GM12878 (cell line): ENCODE measurements at places on chromosomes 5 and 9.

DNA sequence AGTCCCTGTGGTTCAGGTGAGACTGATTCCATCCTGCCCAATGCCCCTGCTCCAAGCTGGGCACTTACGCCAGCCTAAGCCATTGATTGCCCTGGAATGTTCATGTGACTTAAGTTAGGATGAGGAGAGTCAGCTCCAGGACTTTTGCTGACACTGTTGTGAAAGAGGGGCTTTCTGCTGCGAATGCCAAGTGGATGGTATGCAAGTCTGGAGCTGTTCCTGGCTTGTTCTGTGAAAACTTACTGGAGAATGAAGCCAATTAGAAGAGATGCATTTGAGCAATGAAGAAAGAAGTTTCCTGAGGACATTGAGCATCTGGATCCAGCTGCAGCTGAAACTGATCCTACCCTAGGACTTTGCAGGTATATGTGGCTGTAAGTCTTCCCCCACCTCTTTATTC, 61.2 kb upstream of the ZFR start:
- DNase-seq, result no peak

- DNase-seq, result no peak
Observed at GRCh38 chr5:54553659-54554207, 36.2 kb downstream of the SNX18 start.

GRCh38 chr9:125659201-125659840, 47.7 kb downstream of the MAPKAP1 start:
- no peak for DNase-seq

- DNase-seq, result no peak
Observed at GRCh38 chr5:82509762-82510161, 231.6 kb upstream of the RPS23 start.

DNA sequence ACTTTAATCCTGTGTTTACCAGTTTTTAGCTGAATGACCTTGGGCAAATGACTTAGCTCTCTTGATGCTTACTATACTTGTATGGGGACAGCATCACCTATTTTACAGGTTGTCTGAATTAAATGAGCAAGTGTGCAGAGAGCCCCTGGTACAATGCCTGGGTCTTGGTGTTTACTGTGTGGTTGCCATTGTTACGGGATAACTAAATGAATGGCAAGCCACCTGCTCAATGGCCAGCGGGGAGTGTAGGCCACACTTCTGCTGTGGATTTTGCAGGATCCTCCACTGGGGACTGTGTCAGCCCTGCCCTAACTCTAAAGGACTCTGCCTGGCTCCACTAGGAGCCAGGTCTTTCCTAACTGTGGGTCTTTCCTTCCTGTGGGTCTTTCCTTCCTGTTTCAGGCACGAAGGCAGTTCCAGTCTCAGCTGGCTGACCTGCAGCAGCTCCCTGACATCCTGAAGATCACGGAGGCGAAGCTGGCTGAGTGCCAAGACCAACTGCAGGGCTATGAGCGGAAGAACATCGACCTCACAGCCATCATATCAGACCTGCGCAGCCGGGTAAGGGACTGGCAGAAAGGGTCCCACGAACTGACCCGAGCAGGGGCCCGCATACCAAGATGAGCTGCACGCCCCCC, 10.3 kb upstream of the GLE1 start:
- no peak for DNase-seq

GRCh38 chr5:82721087-82721410, 356.1 kb downstream of the TMEM167A start:
- no peak for DNase-seq

GRCh38 chr5:148454576-148454975, 70.8 kb downstream of the FBXO38 start:
- no peak for DNase-seq

- no peak for DNase-seq
Observed at GRCh38 chr9:135065151-135065550, 22.3 kb upstream of the OLFM1 start.

DNA sequence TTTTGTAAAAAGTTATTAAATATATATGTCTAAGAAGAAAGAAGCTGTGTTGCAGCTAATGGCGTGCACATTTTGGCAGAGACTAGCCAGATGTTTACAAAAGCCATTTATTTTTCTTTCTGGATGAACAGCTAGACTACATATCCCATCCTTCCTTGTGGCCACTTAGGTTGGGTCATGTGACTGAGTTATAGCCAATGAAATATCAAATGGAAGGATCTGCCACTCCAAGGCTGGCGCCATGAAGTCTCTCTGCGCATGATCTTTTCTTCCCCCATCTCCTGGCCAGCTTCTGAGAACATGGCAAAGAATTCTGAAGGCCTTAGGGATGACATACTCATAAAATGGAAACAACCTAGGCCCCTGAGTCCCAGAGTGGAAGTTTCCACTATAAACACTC, 244.2 kb upstream of the DAB2 start:
- no peak for DNase-seq

DNA sequence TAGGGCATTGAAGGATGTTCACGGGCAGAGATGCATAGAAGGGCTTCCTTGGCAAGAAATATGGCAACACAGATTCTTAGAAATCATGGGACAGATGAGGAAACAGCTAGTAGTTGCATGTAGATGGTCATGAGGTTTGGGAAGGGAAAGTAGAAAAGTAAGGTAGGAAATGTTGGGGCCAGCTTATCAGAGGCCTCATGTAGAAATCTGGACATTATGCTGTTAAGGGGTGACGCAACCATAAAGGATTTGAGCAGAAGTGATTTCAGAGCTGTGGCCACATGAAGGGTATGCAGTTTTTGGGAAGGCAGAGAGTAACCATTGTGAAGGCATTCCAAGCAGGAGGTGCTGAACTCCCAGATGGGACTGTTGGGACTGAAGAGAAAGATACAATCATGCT, 224.0 kb downstream of the ARHGAP26 start:
- no peak for DNase-seq

DNA sequence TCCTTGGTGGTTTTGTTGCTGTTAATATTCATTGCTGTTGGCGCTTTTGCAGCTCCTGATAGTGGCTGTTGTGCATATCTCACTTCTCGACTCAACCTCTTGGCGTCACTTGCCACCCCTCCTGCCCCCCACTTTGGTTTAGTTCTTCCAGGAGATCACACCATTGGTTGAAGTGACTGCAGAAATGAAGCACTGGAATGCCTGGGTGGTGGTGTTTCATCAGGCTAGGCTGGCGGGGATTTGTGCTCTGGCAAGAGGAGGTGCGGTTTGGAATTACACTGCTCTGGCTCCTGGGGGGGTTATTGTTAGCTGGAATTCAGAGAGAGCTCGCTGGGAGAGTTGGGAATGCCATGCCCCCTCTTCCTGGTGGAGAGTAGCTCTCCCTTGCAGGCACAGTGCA, 11.5 kb downstream of the PRRC2B start:
- no peak for DNase-seq

DNA sequence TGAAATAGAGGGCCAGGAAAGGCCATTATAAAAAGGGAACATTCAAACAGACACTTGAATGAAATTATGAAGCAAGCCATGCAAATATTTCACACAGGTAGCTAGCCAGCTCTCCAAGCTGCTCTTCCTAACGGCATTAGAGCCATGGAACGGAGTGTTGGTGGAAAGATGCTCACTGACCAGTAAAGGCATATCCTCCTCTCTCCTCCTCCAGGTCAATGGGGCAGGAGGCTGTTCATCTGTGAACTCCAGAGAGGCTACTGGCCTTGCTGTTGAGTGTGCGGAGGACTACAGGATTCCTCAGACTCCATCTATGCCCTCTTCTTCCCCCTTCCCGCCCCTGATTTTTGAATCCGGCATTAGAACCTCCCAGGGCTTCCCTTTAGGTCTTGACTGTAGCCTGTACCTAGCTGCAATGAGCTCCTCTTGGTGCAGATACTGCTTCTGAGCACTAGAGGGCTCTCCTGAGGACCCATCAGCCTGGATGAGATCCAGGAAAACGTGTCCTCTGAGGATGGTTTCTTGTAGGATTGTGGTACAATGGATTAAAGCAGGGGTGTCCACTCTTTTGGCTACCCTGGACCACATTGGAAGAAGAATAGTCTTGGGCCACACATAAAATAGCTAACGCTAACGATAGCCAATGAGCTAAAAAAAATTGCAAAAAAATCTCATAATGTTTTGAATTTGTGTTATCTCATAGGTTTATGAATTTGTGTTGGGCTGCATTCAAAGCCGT, 162.2 kb downstream of the SREK1 start:
- DNase-seq, result no peak

- no peak for DNase-seq
Observed at GRCh38 chr9:103660830-103661229, 433.3 kb upstream of the SMC2 start.

GRCh38 chr9:127494304-127494702, 43.0 kb downstream of the LRSAM1 start:
- DNase-seq, result no peak

- no peak for DNase-seq
Observed at GRCh38 chr5:120055858-120056257, 408.2 kb upstream of the PRR16 start.

GRCh38 chr5:168991311-168991710, 309.6 kb downstream of the SLIT3 start:
- DNase-seq, result no peak

DNA sequence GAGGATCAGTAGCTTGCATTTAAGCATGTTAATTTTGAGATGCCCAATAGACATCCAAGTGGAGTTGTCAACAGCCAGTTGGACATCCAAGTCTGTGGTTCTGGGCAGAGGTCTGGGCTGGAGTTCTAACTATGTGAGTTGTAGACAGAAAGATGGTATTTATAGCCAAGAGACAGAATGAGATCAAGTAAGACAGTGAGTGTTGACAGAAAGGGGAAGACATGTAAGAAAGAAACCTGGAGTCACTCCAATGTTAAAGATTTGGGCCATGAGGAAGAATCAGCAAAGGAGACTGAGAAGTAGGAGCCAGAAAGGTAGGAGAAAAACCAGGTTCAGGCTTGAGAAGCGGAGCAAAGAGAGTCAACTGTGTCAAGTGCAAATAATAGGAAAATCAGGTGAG, 95.5 kb upstream of the PUM3 start:
- no peak for DNase-seq

GRCh38 chr9:123832858-123833650, 96.9 kb downstream of the DENND1A start:
- no peak for DNase-seq

- no peak for DNase-seq
Observed at GRCh38 chr9:37543468-37543867, 32.7 kb downstream of the FBXO10 start.
